ENCODE measurements at places on chromosomes 4 and X. TPM values are rescaled to one million over a fixed set of nuclear protein-coding genes. Genes with fewer than 3 reads are reported as not detected.

DNA sequence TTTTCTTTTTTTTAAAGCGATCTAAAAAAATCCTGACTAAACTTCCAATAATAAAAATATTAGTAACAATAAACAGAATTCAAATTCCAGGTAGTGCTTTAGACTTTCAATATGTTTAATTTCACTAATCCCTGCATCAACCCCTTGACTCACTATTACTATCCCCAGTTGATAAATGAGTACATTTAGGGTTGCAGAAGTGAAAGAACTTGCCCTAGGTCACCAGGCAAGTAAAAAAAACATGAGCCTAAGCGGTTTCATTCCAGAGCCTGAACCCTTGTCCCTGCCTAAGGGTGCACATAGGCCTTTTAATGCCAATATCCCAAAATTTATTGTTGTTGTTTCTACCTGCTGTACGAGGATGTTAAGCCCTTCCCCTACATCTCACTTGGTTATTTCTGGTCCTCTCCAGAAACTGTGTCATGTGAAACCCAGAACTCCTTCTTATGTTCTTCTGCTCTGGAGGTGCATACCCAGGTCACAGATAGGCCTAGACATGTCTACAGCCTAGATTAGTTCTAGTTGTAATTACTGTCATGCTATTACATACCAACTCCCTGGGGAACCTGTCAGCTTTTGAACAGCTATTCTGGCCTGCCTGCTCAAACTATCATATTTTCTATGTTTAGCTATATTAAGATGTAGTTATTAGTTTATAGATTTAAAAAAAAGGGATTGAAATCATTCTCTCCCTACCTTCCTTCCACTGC, 244.5 kb upstream of the PITX2 start:
- no peak for DNase-seq

DNA sequence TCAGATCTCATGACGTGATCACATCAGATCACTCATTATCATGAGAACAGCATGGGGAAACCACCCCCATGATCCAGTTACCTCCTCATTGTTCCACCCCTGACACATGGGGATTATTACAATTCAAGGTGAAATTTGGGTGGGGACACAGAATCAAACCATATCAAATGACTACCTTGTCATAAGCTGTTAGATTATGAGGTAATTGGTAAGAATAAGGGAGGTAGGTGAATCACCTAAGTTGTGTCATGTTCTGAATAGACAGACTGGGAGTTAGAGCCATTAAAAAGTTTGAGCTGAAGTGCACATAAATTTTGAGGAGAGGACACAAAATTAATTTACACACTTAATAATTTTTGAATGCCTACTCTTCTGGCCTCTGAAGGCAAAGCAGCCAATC, 24.7 kb downstream of the SLC9B1 start:
- DNase-seq, result no peak

GRCh38 chr4:78542373-78542772, 9.2 kb upstream of the ANXA3 start:
- no peak for DNase-seq

GRCh38 chr4:25401066-25401465, 24.0 kb downstream of the ANAPC4 start:
- DNase-seq, result no peak

GRCh38 chr4:98261405-98262291, 464 bp downstream of the RAP1GDS1 start:
- peak; percentile 78 for DNase-seq

Gene MXD4
- 62.1 TPM for polyA plus RNA-seq

DNA sequence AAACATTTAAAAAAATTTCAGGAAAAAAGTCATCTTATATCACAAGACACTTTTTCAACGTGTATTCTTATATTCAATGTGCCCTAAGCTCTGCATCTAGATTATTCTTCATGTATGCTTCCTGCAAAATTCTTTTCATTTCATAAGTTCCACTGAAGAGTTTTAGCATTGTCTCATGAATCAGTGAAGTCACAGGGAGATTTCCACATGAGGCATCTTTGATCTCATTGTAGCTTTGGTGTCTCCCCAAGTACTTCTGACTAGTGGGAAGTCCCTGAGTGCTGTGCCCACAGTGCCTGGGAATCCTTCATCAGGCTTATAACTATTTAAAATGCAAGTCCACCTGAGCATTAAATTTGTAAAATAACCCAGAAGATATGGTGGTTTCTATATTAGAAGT, 123.8 kb downstream of the MAD2L1 start:
- DNase-seq, result no peak

GRCh38 chrX:45824471-45824870, 623.8 kb upstream of the DIPK2B start:
- DNase-seq, result no peak

Gene PHEX
- 4.7 TPM for polyA plus RNA-seq

Gene EIF2S3
- polyA plus RNA-seq, result 107 TPM

- no peak for DNase-seq
These were observed 115.8 kb downstream of the CORIN start for GRCh38 chr4:47721892-47722575.

Gene ENPEP
- polyA plus RNA-seq, result 42.3 TPM

Gene SMIM10L2A
- 2.6 TPM for polyA plus RNA-seq

- DNase-seq, result no peak
These were observed 12.2 kb downstream of the UCHL1 start for GRCh38 chr4:41268721-41269517.

DNA sequence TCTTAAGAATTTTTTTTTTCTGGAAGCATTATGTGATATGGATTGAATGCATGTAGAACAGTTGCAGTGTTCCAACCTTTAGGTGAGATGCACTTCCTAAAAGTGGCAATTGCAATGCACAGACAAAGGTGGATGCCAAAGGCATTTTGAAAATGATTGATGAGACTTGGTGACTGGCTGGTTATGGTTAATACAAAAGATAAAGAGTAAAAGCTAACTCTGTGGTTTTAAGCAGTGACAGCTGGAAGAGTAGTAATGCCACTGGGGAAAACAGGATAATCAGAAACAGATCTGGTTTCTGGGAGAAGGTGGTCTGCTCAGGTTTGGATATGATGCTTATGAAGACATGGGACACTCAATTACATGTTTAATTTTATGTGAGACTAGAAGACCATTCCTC, 345.6 kb downstream of the RPA4 start:
- DNase-seq, result no peak

- DNase-seq, result no peak
These were observed 347.4 kb upstream of the FGF13 start for GRCh38 chrX:139058831-139059495.

DNA sequence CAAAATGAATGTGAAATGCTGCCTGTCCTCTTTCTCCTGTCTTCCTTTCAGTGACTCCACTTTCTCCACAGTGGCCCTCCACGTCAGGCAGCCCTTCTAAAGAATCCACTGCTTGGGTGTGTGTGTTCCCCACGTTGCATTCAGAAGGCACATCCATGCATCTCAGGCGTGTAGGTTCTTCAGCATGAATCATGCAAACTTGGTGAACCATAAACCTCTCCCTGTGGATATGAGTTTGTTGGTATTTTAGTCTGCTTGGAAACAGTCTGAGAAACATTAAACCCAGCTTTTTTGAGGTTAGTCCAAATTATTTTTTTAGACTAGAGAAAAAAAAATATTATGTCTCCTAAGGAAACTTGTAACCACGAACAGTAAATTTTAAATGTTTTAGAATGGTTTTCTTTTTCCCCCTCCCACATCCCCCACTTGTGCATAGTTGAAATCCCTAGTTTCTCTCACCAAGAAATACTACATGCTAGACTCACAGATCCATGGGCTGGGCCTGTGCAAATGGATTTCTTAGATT, 251.6 kb downstream of the CBR4 start:
- peak; percentile 89 for DNase-seq

DNA sequence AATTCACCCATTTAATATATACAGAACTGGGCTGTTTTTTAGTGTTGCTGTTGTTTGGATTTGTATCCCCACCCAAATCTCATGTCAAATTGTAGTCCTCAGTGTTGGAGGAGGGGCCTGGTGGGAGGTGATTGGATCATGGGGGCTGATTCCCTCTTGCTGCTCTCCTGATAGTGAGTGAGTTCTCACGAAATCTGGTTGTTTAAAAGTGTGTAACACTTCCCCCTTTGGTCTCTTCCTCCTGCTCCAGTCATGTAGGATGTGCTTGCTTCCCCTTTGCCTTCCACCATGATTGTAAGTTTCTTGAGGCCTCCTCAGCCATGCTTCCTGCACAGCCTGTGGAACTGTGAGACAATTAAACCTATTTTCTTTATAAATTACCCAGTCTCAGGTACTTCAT, 141.6 kb upstream of the AADAT start:
- no peak for DNase-seq

GRCh38 chr4:54540931-54541330, 116.8 kb upstream of the KIT start:
- DNase-seq, result no peak

- no peak for DNase-seq
These were observed 137.4 kb downstream of the NSUN7 start for GRCh38 chr4:40886931-40887763.

Gene AKAP14
- polyA plus RNA-seq, result not detected

DNA sequence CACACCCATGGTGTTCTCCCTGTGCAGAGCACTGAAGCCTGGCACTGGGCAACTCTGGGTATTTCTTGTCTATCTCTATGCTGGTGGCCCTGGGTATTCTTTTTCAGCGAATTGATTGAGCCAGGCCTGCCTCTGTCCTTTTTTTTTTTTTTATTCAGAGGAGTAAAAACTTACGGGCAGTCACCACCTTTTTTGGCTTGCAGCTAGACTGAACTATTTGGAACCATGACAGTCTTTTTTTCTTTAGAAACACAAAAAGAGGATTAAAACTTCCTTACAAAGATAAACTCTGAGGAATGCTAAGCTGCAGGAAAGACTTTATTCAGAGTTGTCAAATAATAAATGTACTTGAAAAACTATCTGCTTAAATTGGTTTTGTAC, 119.2 kb upstream of the STIM2 start:
- peak; percentile 61 for DNase-seq

DNA sequence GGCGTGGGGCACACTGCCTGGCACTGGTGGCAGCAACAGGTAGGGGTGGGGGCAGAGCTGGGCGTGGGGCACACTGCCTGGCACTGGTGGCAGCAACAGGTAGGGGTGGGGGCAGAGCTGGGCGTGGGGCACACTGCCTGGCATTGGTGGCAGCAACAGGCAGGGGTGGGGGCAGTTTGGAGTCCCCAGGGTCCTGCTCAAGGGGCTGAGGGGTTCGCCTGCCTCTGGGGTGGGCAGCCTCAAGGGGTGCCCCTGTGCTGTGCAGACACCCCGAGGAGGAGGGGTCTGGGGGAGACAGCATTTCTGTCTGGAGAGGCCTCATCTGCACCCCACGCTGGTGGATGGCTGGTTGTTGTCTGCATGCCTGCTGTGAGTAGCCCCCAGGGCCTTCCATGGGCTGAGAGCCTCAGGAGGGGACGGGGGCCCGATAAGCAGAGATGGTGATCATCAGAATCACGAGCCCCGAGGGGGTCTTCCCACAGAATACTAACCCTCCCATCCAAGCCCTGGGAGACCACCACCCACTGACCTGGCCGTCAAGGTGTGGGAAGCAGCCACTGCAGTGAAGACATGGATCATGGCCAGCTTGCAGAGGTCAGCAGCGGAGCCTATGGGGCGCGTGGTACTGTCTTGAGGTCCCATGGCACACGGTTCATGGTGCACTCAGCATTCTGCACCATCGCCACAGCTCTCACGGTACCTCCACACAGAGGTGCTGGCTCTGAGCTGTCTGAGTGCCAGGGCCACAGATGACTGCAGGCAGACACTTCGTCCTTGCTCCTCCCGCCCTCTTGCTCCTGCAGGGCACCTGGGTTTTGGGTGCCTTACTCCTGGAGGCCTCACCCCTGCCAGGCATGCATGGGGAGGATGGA, 21.5 kb downstream of the NAT8L start:
- no peak for DNase-seq

- DNase-seq, result no peak
These were observed 1137.6 kb upstream of the IGFBP7 start for GRCh38 chr4:58247792-58248191.

- DNase-seq, result no peak
These were observed 2.7 kb upstream of the GAGE10 start for GRCh38 chrX:49300703-49301102.

GRCh38 chr4:187992971-187993370, 2.6 kb upstream of the ZFP42 start:
- no peak for DNase-seq

Gene AFP
- polyA plus RNA-seq, result 0.20 TPM

Gene CYLC1
- not detected for polyA plus RNA-seq

DNA sequence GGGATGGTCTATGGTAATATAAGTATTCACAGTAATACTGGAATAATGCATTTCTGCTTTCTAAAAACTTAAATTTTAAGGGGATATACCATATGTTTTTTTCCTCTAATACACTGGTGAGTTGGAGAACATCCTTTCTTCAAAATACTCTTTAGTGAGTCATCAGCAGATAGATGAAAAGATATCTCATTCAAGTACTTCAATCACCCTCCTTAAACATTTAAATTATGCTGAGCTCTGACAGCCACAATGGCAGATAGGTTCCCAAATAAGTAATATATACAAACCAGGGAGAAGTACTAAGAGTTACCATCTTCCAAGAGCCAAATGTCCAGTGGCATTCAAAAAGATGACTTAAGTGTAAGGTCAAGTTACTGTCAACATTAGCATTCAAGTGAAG, 52.2 kb downstream of the AMMECR1 start:
- DNase-seq, result no peak

GRCh38 chr4:46993075-46994006, at the start of gene GABRA4:
GABRA4 (minus strand) TSS chr4:46993581; CDS start chr4:46993424, 157 bp downstream.
- no peak for DNase-seq

Gene CNGA2
- not detected for polyA plus RNA-seq

GRCh38 chrX:112630187-112630586, 49.6 kb downstream of the LHFPL1 start:
- peak; percentile 53 for DNase-seq

Gene AMTN
- not detected for polyA plus RNA-seq

- peak; percentile 68 for DNase-seq
These were observed 24.6 kb upstream of the GPR50 start for GRCh38 chrX:151151665-151152267.

GRCh38 chrX:153845842-153846241, 15.5 kb upstream of the PDZD4 start:
- no peak for DNase-seq

Gene TCEAL6
- not detected for polyA plus RNA-seq

DNA sequence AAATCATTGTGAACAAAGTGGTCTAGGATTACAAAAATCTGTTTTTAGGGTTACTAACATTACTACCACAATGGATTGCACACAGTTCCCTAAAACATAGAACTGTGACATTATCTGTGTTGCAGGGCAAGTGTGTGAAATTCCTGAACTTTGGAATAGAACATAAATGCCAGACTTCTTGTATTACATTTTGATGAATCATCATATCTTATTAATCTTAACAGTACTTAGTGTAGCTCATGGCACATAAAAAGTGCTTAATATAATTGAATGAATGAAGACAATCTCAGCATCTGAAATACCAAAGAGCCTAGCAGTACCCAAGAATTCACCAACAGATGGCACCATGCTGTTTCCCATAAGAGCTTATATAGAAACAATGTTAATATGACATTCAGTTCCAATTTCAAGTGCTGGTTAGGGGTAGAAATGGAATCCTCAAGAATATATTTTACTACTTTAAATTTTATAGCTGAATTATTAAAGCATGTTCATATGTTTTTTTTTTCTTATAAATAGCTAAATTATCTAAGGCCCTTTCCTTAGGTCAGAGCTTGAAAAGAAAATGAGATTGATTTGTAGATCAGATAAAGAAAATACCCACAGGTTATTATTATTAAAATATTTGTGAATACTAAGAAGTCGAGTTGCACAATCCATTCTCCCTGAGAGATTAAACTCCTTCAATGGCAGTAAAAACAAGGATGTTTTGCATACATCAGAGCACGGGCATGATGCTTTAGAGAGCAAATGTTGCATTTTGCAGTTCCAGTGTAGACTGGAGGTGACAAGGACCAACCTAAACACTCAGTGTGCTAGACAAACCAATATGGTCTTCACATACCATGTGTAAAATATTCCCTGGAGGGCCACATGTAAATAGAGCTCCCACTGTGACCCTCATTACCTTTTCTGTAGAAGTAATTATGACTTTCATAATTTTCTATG, 25.7 kb upstream of the SHISA3 start:
- DNase-seq, result peak; percentile 76
